ENCODE measurements at places on chromosomes 13 and 19.
A peak's percentile ranks its signal among the peaks of the same experiment; 100 is the strongest.

DNA sequence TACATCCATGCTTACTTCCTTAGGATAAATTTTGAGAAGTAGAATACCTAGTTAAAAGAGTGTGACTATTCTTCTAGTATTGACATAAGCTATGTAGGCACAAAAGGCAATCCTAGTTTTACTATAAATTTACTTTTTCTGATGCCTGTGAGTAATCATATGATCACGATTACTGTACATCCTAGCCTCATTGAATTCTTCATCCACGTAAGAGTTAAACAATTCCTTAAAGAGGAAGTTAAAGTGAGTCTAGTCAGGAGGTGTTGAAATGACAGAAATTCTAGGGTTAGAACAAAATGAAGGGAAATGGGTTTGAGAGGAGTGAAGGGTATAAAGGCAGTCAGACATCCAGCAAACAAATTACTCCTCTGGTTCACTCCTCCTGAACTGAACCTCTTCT, at the start of gene ACOD1:
ACOD1 (plus strand) TSS at position 363 of the 400 bp plus-strand sequence. CDS start 48 bp downstream, outside the sequence.
- DNase-seq = no peak

DNA sequence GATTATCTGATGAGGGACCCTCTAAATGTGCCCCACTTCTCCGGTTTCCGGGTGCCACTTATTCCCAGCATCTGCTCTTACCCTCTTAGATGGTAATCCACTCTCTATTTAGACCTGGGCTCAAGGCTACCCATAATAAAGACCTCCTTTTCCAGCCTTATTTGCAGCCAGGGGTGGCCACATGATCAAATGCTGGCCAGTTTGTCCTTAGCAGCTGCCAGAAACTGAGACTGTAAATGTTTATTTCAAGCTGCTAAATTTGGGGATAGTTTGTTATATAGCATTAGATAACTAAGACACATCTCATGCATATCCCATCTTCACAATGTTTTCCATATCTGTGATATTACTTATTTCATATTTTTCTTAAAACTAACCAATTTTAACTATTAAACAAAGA, 10.1 kb downstream of the THAP8 start:
- DNase-seq = no peak

DNA sequence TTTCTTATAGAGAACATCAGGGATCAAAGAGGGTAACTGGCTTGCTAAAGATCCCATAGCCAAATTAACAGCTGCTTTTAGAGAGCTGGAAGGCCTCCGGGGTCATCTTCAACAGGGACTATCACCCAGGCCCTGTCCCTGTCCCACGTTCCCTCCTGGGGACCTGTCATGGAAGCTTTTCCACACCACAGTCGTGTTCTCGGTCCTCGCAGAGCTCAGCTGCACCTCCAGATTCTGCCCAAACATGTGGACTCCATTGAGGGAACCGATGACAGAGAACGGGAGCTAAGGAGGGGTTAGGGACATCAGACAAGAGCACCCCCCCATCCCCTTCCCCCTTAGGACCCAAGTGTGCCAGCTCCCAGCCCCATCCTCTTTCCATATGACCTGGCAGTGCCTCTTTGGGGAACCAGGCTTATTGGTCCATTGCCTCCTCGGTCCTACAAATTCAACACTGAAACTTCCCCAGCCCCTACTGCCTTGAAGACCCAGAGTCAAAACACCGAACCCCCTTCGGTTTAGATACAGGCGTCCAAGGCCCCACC, 568 bp downstream of the FUZ start:
- DNase-seq = no peak

DNA sequence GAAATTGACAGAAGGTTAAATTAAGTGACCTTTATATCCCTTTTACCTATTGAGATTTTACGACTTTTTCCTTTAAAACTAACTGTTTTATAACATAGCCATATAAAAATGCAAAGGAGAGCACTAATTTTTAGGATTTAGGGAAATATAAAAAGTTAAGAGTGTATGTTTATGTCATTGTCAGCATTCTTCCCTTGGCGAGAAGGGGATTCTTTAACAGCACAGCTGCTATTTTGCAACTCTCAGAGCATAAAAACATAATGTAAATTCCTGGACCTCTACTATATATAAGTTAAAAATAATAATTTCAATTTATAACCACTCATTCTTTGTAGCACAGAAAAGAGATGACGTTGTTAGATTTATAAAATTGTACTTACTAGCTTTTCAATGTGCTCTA, 363.2 kb downstream of the DACH1 start:
- no peak for DNase-seq

- DNase-seq = no peak
Observed at GRCh38 chr19:14492756-14493337, 3.1 kb downstream of the GIPC1 start.

- no peak for DNase-seq
Observed at GRCh38 chr13:94419304-94419924, 60.1 kb downstream of the DCT start.

- no peak for DNase-seq
Observed at GRCh38 chr13:110000534-110001345, 214.4 kb upstream of the IRS2 start.

DNA sequence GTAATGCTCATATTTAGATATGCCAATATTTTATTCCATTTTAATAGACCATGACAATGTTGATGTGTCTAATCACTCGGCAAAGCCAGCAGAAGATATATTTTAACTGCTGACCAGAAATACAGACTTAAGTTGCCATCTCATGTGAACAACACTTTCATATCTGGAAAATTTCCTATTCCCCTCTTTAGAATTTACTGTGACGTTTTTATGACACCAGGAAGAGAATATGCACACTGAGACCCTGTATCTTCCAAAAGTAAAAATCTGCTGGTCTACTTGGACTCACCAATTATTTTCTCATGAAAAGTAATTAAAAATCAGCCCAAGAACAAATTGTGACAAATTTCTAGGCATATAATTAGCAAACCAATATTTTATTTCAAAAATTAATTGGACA, 2.1 kb downstream of the PROSER1 start:
- DNase-seq = no peak

DNA sequence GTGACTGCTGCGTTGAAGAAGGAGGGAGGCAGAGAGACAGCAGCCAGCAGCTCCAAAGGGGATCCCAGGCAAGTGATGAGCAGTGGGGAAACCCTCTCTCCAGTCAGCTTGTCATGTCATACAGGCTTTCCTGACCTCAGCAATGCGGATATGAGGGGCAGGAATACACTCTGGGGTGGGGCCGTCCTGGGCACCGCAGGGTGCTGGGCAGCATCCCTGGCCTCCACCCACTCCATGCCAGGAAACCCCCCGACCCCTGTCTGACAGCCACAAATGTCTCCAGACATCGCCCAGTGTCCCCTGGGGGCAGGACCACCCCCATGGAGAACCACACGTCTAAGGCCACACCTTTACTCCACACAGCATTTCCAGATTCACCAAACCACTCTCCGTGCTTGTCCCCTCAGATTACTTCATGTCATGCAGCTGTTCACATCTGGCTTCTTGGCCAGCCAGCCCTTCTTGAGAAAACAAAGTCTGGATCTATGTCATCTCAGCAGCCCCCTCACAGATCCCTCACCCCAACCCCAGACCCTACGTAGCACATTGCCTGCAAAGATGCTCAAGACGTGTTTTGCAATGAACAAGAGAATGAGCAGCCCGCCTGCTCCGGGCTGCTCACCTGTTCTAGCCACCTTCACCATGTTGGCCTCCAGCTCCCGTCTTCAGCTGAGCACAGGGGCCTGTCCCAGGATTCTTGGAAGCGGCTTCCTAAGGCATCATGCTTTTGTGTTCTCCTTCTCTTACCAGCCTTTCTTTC, 46.5 kb downstream of the RFX2 start:
- no peak for DNase-seq

DNA sequence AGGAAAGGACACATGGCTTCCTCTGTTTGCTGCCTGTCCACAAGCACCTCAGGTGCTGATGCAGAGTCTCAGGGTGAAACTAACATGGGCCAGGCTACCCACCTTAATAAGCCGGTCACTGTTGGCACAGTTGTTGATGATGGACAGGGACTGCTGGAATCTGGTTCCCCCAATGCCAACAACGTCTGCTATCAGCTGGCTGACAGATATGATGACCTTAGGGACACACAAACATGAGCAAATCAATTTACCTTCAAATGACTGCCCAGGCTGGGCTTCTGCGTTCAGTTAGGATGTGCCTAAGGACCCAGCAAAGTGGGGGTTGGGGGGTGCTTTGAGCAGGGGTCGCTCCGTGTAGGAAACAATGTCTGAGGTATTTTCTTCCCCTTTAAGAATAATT, 77.1 kb upstream of the SLC15A1 start:
- DNase-seq = no peak

GRCh38 chr13:49459580-49459979, 15.5 kb downstream of the SETDB2 start:
- DNase-seq = no peak

GRCh38 chr13:34335014-34336007, 517.4 kb downstream of the RFC3 start:
- peak; percentile 29 for DNase-seq

GRCh38 chr19:44712864-44713515, 14.0 kb downstream of the CEACAM16 start:
- DNase-seq = no peak

DNA sequence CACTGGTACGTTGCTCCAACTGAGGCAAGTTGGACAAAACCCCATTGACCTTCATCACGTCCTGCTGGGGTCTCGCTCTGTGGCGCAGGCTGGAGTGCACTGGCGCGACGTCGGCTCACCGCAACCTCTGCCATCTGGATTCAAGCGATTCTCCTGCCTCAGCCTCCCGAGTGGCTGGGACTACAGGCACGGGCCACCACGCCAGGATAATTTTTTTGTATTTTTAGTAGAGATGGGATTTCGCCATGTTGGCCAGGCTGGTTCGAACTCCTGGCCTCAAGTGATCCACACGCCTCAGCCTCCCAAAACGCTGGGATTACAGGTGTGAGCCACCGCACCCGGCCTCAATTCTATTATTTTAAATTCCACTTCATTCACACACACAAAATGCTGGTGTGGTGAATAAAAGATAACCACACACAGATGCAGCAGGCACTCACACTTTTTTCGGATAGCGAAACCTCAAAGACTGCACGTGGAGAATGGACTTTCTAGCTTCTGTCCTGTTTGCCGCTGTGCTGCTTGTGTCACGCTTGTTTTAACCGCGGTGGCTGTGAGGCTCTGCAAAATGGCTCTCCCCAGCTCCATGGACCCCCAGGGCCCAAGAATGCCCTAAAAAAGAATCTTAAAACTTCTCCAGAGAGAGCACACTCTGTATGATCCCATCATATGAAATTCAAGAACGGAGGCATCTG, 58.4 kb downstream of the COL4A1 start:
- DNase-seq = no peak

- no peak for DNase-seq
Observed at GRCh38 chr19:37403403-37403802, 32.5 kb downstream of the ZNF527 start.

GRCh38 chr13:33828431-33829129, 10.6 kb downstream of the RFC3 start:
- no peak for DNase-seq

DNA sequence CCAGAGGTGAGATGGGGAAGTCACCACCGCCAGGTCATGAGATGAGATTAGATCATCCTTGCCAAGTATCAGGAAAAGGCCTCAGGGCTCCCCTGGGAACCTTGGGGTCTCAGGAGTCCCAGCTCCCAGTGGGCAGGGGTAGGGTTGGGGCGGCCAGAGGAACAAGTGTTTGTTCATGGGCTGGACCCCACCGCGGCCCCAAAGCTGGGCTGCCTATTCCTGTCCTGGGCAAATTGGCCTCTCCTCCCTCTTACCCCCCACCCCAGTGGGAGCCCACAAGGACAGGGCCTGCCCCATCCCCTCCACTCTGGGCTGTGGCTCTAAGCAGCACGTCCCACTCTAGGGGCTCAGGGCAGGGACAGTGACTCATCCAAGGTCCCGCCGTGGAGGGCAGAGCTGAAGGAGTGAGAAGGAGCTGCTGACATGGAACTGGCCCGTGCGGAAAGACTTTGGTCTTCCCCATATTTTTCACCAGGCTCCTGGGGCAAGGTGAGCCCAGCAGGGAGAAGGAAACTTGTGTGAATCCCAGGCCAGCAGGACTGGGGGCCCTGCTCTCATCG, 4.0 kb upstream of the HCN2 start:
- no peak for DNase-seq

DNA sequence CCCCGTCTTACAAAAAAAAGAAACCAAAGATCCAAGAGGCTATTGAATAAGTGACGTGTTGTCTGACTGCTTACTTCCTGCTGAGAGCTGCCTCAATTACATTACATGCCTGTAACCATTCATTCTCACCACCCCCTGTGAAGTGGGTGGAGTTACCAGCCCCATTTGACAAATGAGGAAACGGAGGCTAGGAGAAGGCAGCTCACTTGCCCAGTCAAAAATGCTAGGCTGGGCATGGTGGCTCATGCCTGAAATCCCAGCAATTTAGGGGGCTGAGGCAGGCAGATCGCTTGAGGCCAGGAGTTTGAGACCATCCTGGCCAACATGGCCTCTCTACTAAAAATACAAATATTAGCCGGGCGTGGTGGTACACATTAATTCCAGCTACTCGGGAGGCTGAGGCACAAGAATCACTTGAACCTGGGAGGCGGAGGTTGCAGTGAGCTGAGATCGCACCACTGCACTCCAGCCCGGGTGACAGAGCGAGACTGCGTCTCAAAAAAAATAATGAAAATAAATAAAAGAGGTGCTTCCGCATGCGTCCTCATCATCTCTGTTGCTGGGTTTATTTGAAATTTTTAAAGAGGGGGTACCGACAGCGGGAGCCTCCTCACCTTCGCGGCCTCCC, 499 bp downstream of the LSM7 start:
- DNase-seq = peak; percentile 14

- DNase-seq = no peak
Observed at GRCh38 chr13:42580644-42581043, 6.7 kb downstream of the TNFSF11 start.

DNA sequence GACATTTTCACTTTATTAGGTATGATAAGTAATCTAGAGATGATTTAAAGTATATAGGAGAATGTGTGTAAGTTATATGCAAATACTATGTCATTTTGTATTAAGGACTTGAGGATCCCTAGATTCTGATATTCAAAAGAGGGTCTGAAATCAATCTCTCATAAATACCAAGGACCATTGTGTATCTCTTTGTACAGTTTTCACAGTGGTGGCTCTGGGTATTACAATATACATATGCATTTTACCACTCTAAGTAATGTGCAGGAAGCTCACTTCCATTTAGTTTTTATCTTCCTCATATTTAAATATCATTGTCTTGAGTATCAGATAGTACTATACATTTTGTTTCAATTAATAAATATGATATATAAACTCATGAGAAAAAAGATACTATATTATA, 862.6 kb upstream of the PCDH20 start:
- no peak for DNase-seq

DNA sequence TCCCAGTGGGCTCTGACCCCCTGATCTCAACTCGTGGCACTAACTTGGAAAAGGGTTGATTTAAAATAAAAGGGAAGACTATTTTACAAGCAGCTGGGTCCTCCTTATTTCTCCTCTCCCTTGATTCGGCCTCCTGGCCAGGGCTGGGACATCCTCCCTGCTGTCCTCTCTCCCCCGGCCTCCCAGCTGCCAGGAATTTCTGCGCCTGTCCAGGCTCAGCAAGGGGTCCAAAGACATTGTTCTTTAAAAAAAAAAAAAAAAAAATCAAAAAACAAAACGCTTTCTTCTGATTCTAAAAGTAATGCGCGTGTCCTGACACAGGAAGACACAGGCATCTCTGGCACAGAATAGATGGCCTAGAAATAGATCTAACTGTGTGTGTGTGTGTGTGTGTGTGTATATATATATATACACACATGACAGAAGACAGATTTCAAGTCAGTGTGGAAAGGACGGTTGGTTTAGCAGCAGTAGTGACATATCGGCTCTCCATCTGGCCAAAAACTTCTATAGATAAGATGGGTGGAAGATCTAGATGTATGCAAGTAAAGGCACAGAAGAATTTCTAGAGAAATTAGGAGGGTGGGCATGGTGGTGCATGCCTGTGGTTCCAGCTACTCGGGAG, 12.3 kb upstream of the LENG8 start:
- no peak for DNase-seq

GRCh38 chr13:51797664-51798488, 6.1 kb downstream of the DHRS12 start:
- DNase-seq = peak; percentile 61
